T follicular helper cell (primary cell): ENCODE measurements at places on chromosomes 2 and 18.

DNA sequence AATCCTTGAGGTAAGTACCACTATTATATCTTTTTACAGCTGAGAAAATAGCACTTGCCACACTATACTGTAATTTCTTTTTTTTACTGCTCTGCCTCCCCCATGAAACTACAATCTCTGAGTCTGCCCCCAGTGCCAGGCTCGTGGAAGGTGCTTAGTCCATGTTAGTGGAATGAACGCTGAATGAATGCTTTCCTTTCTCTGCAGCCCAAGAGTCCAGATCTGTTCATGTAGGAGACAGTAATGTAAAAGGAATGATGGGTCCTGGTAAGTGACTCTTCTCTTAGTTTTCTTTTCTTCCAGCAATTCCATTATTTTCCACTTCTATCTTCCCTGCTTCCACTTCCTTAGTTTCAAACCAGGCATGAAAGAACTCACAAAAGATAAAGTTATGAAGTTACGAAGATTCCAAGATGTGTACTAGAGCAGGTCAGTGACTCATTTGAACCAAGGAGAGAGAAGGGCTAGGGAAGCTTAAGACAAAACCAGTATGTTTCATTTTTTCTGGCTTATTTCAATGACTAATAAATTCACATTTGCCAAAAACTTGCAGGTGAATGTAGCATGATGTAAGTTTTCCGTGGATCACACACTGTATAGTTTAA lies 46.0 kb downstream of the ARHGEF33 start:
- no peak for DNase-seq

- no peak for DNase-seq
Measured at GRCh38 chr2:209578394-209579001, 154.7 kb downstream of the MAP2 start.

GRCh38 chr2:44531289-44531688 lies 169.5 kb downstream of the CAMKMT start:
- DNase-seq, result no peak

- DNase-seq, result no peak
Measured at GRCh38 chr18:59566533-59566971, 130.7 kb downstream of the CCBE1 start.

GRCh38 chr18:76985951-76986236 lies 146.7 kb downstream of the MBP start:
- DNase-seq, result no peak

DNA sequence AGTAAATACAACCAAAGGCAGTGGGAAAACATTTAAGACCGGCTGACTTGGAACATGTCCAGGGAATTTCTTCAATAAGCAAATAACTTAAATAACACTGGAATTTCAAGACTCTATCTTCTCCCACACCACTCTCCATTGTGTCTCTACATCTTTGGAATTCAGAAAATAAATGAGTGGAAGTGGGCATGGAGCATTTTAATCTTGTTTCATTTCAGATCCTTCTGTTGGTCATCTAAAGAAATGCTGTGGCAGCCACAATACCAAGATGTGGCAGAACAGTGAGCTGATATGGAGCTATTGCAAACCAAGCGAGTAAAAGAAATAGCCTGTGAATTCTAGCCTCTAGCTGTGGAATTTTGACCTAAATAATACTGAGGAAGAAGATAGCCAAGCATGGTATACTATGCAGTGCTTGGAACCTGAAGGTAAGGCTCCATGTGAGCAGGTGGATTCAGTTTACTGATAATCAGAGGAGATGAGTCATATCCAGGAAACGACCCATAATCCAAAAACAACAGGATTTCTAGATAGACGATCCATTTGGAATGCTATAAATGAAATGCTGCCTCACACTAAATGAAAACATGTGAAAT lies 157.1 kb upstream of the SCN7A start:
- no peak for DNase-seq

GRCh38 chr2:201432038-201432620 lies 19.1 kb downstream of the TRAK2 start:
- no peak for DNase-seq
